Central memory CD8-positive, alpha-beta T cell (primary cell): ENCODE measurements at places on chromosomes 7 and 10.

DNA sequence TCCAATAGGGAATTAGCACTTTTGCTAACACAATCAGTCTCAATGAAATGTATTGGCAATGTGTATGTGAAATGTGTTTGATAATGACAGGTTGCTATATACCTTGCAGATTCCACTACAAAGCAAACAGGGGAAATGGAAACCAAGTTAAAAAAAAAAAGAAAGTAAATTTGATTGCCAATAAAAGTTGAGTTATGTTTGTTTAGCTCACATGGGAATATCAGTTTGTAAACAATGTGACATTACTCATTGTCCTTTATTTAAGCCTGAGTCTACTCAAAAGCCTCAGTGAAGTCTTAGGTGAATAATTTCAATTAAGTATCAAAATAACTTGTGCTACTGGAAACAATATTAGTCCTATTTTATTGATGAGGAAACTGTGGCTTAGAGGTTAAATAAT lies 285.2 kb downstream of the CACNA2D1 start:
- H3K4me3 ChIP-seq: no peak overlapping the region
- no peaks in the 10 kb centered on the region for H3K27me3 ChIP-seq
- no peaks in the 10 kb centered on the region for H3K4me1 ChIP-seq
- H3K36me3 ChIP-seq: no peaks in the 10 kb centered on the region
- no peak overlapping the region for H3K27ac ChIP-seq

DNA sequence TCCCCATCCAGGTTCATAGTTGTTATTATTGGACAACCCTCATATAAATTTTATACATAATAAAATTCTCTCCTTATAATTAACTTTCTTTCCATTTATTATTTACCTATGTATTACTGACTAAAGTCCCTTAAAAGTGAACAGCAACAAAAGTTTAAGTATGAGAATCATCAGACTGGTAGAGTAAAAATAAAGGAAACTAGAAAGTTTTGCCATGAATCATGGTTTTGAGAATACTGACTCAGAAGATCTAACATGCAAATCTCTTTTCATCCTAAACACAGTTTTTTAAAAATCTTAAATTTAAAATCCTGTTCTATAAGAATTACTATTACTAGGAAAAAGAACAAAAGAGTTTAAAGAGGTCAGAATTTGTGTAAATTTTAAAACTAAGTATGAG lies 32.1 kb downstream of the HERC4 start:
- H3K27ac ChIP-seq: no peak overlapping the region
- no peaks in the 10 kb centered on the region for H3K27me3 ChIP-seq
- H3K4me3 ChIP-seq: no peak overlapping the region

GRCh38 chr10:4807761-4808507 lies 18.1 kb upstream of the AKR1E2 start:
- no peaks in the 10 kb centered on the region for H3K4me1 ChIP-seq
- no peaks in the 10 kb centered on the region for H3K36me3 ChIP-seq
- no peak overlapping the region for H3K27ac ChIP-seq
- H3K4me3 ChIP-seq: no peak overlapping the region
- no peak for DNase-seq

GRCh38 chr10:77185696-77186095 lies 451.9 kb downstream of the KCNMA1 start:
- no peaks in the 10 kb centered on the region for H3K4me1 ChIP-seq
- no peak for DNase-seq
- peaks cover 71% of the 10 kb centered on the region for H3K27me3 ChIP-seq
- H3K36me3 ChIP-seq: no peaks in the 10 kb centered on the region
- no peak overlapping the region for H3K27ac ChIP-seq

DNA sequence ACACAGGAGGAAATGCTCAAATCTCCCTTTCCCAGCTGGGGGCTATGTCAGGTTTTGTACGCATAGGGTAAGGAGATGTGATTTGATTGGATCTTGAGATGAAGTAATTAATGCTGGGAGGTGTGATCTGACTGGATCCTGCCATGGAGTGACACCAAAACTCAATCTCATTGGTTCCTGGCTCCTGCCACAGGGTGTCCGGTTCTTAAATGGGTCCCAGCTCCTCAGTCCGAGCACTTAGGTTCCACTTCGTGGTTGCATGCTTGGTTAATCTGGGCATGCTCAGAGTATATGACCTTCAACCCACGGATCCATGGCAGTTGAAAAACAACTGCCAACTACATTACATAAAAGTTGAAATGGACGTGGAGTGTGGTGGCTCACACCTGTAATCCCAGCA lies 3.1 kb upstream of the ZNF12 start:
- no peak overlapping the region for H3K27ac ChIP-seq
- H3K4me1 ChIP-seq: peaks cover 26% of the 10 kb centered on the region
- H3K4me3 ChIP-seq: no peak overlapping the region
- DNase-seq: no peak
- peaks cover 7% of the 10 kb centered on the region for H3K27me3 ChIP-seq

GRCh38 chr7:146772601-146773000 lies 656.0 kb downstream of the CNTNAP2 start:
- H3K4me1 ChIP-seq: no peaks in the 10 kb centered on the region
- no peak overlapping the region for H3K27ac ChIP-seq
- no peaks in the 10 kb centered on the region for H3K27me3 ChIP-seq
- no peak for DNase-seq
- H3K36me3 ChIP-seq: peaks cover 1% of the 10 kb centered on the region
